ENCODE measurements at places on chromosomes 11 and 22. TPM values are rescaled to one million over a fixed set of nuclear protein-coding genes. Genes with fewer than 3 reads are reported as not detected.

- no peak overlapping the region for H3K4me3 ChIP-seq
- no peaks in the 10 kb centered on the region for H3K36me3 ChIP-seq
- DNase-seq: no peak
- H3K27ac ChIP-seq: no peak overlapping the region
- no peaks in the 10 kb centered on the region for H3K27me3 ChIP-seq
Measured at GRCh38 chr11:76740772-76741171, 42.4 kb upstream of the TSKU start.

GRCh38 chr11:126336138-126336541 lies 19.3 kb upstream of the ST3GAL4 start:
- no peak for DNase-seq
- no peak overlapping the region for H3K27ac ChIP-seq
- peaks cover 39% of the 10 kb centered on the region for H3K4me1 ChIP-seq
- no peaks in the 10 kb centered on the region for H3K27me3 ChIP-seq
- H3K4me3 ChIP-seq: no peak overlapping the region
- no peaks in the 10 kb centered on the region for H3K36me3 ChIP-seq

- no peak overlapping the region for H3K4me3 ChIP-seq
- H3K4me1 ChIP-seq: peaks cover 11% of the 10 kb centered on the region
- DNase-seq: no peak
- no peaks in the 10 kb centered on the region for H3K36me3 ChIP-seq
- no peaks in the 10 kb centered on the region for H3K27me3 ChIP-seq
- H3K27ac ChIP-seq: no peak overlapping the region
Measured at GRCh38 chr11:91926965-91927364, 297.7 kb upstream of the FAT3 start.

DNA sequence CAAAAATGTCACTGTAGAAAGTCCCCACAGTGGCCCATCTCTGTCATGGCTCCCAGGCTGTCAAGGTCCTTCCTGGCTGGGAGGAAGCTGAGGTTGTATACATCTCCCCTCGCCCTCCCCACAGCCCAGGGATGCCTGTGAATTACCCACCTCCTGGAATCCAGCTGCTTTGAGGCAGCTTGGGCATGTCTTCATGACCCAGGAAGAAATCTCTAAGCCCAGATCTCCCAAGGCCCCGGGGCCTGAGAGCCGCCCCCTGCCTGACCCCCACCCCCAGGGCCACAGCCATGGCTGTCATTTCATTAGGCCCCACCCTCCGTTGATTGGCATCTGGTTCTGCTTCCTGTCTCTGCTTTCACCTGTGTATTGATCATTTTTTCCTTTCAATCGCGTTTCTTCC lies 207.5 kb downstream of the TBC1D22A start:
- H3K27me3 ChIP-seq: no peaks in the 10 kb centered on the region
- DNase-seq: no peak
- peaks cover 9% of the 10 kb centered on the region for H3K4me1 ChIP-seq
- H3K27ac ChIP-seq: no peak overlapping the region

DNA sequence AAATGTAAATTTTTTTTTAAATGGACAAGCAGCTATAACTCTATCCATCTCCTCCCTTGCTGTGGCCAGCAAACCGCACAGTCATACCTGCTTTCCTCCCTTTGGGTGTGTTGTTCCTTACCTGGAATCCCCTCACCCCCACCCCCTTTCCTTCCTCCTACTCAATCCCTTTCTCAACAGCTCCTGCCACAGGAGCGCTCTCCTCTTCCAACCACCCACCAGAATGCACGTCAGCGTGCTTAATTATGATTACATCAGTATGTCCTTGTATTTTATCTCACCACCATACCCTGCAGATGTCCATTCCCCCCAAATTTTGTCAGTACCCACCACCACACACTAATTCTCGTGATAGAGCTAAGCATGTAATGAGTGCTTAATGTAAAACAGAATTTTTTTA lies 60.9 kb upstream of the LMO2 start:
- no peaks in the 10 kb centered on the region for H3K36me3 ChIP-seq
- H3K4me1 ChIP-seq: no peaks in the 10 kb centered on the region
- no peak overlapping the region for H3K4me3 ChIP-seq
- H3K27me3 ChIP-seq: no peaks in the 10 kb centered on the region

The SPDYC gene
- not detected for total RNA-seq
